G401 (cell line): ENCODE measurements at places on chromosomes 2 and 18.

DNA sequence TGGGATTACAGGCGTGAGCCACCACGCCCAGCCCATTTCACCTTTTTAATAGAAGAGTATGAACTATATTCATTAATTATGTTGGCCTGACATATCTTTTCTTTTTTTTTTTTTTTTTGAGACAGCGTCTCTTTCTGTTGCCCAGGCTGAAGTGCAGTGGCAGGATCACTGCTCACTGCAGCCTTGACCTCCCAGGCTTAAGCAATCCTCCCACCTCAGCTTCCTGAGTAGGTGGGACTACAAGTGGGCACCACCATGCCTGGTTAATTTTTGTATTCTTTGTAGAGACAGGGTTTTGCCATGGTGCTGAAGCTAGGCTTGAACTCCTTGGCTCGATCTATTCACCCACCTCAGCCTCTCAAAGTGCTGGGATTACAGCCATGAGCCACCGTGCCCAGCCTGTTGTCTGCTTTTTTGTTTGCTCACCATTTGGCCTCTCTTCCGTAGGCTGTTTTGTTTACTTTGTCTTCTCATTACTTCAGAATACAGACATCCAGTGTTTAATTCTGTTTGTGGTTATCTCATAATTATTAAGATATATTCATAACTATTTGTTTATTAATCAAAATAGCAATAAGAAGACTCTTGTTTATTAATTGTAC is 16.3 kb upstream of the CDH2 start:
- no peak for DNase-seq

- no peak for DNase-seq
Observed at GRCh38 chr2:55838653-55839052, 84.9 kb downstream of the EFEMP1 start.

- no peak for DNase-seq
Observed at GRCh38 chr2:102239344-102239743, 52.5 kb downstream of the IL1RL2 start.

- no peak for DNase-seq
Observed at GRCh38 chr2:24820598-24821432, 27.6 kb downstream of the CENPO start.

GRCh38 chr2:239954166-239955086 is 70.7 kb downstream of the NDUFA10 start:
- no peak for DNase-seq
